ENCODE measurements at places on chromosomes 12 and 14. TPM values are rescaled to one million over a fixed set of nuclear protein-coding genes. Genes with fewer than 3 reads are reported as not detected.
A peak's percentile ranks its signal among the peaks of the same experiment; 100 is the strongest.

- peaks cover 29% of the 10 kb centered on the region for H3K4me1 ChIP-seq
- H3K27ac ChIP-seq, result no peak overlapping the region
- no peak for DNase-seq
- H3K27me3 ChIP-seq, result no peaks in the 10 kb centered on the region
- no peaks in the 10 kb centered on the region for H3K36me3 ChIP-seq
- H3K4me3 ChIP-seq, result peak overlapping the region; percentile 46
These were observed 306.6 kb downstream of the DAD1 start for GRCh38 chr14:22282417-22282816.

Gene NEUROD4
- total RNA-seq, result not detected

DNA sequence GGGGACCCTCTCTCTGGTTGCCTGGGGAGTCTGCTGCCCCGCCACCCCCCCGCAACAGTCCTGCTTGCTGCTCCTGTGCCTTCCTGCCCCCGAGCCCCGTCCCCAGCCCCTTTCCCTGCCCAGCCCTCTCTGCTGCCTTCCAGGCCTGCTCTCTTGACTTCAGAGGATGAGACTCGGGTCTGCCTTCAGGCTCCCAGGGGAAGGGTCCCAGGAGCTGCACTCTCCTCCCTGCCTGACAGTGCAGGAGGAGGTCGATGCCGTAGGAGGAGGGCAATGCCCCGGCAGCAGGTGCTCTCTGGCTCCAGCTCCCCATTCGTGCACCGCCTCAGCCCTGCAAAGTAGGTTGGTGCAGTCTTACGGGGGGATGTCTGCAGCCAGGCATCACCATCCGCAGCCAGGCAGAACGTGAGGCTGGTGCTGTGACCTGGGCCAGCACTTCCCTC, 185.1 kb upstream of the C14orf180 start:
- no peaks in the 10 kb centered on the region for H3K27me3 ChIP-seq
- H3K4me3 ChIP-seq, result peak overlapping the region; percentile 69
- peaks cover 70% of the 10 kb centered on the region for H3K4me1 ChIP-seq
- H3K36me3 ChIP-seq, result peaks cover 7% of the 10 kb centered on the region
- DNase-seq, result no peak

GRCh38 chr14:33592297-33592696, 358.6 kb downstream of the EGLN3 start:
- H3K27ac ChIP-seq, result no peak overlapping the region
- H3K4me3 ChIP-seq, result no peak overlapping the region
- H3K27me3 ChIP-seq, result no peaks in the 10 kb centered on the region
- H3K36me3 ChIP-seq, result no peaks in the 10 kb centered on the region

GRCh38 chr12:131561051-131561450, 149.8 kb upstream of the SFSWAP start:
- no peaks in the 10 kb centered on the region for H3K36me3 ChIP-seq
- H3K27me3 ChIP-seq, result peaks cover 5% of the 10 kb centered on the region
- DNase-seq, result no peak
- no peak overlapping the region for H3K4me3 ChIP-seq
- H3K27ac ChIP-seq, result no peak overlapping the region

Gene CLEC4A
- total RNA-seq, result 1.3 TPM

GRCh38 chr12:21991526-21991925, 50.3 kb upstream of the ABCC9 start:
- no peak for DNase-seq
- no peak overlapping the region for H3K27ac ChIP-seq

- no peak overlapping the region for H3K4me3 ChIP-seq
- H3K4me1 ChIP-seq, result peaks cover 13% of the 10 kb centered on the region
- H3K27me3 ChIP-seq, result no peaks in the 10 kb centered on the region
- no peaks in the 10 kb centered on the region for H3K36me3 ChIP-seq
- no peak for DNase-seq
- H3K27ac ChIP-seq, result peak overlapping the region; percentile 3
These were observed 34.6 kb downstream of the TESC start for GRCh38 chr12:117064596-117064995.

GRCh38 chr14:91745344-91745743, 13.5 kb upstream of the CATSPERB start:
- H3K27me3 ChIP-seq, result peaks cover 17% of the 10 kb centered on the region
- DNase-seq, result no peak
- no peak overlapping the region for H3K4me3 ChIP-seq
- no peaks in the 10 kb centered on the region for H3K4me1 ChIP-seq

Gene KRT3
- not detected for total RNA-seq

GRCh38 chr12:49920241-49920914, 16.7 kb upstream of the FAIM2 start:
- H3K27ac ChIP-seq, result no peak overlapping the region
- H3K36me3 ChIP-seq, result no peaks in the 10 kb centered on the region
- H3K27me3 ChIP-seq, result peaks cover 10% of the 10 kb centered on the region
- H3K4me1 ChIP-seq, result no peaks in the 10 kb centered on the region

Measured in activated B cell treated with CpG ODN at 0.5 μM for 24 hours (primary cell).